ENCODE measurements at places on chromosomes 5 and 9.
A peak's percentile ranks its signal among the peaks of the same experiment; 100 is the strongest.

DNA sequence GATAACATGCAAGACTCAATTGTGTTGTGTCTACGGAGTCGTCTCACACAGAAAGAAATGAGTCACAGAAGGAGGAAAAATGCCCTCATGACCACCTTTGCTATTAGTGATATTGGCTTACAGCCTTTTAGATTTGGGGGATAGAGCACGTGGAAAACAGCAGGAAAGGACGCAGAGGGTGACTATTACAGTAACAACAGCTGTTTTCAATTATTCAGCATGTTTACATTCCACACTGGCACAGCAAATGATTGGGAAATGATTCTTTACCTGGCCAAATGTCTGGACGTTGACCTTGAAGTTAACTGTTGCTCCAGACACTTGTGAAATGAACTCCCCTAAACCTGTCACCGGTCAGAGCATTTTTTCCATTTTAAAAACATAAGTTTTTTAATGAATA is 46.8 kb downstream of the APTX start:
- DNase-seq = no peak

DNA sequence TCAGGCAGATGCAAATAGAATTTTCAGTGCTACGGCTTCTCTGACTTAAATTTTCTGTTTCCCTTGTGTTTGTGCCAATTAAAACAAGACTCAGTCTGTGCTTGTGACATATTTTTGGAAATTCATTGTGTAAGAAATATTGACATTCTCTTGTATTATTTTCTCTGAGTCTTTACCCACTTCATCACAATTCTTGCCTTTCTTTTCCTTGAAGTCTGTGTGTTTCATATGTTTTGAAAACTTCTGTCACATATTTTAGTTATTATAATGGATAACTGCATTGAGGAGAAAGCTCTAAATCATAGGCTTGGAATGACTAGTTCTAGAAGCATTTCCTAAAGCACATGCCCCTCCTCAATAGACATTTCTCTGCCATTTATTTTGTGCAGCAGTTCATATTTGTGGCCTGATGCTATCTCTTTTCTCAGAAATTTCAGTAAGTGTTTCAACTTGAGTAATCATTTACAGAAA is 206.6 kb downstream of the PALM2AKAP2 start:
- no peak for DNase-seq

- DNase-seq = no peak
These were observed 51.4 kb downstream of the PPIC start for GRCh38 chr5:122985006-122985700.

- DNase-seq = peak; percentile 53
These were observed 526 bp upstream of the GALNT10 start for GRCh38 chr5:154189819-154190594.

- no peak for DNase-seq
These were observed 2.0 kb downstream of the ISL1 start for GRCh38 chr5:51385216-51385615.

GRCh38 chr9:110404473-110404872 is 66.8 kb upstream of the TXNDC8 start:
- DNase-seq = no peak

GRCh38 chr9:93574900-93575795 is 1.2 kb upstream of the PHF2 start:
- no peak for DNase-seq

DNA sequence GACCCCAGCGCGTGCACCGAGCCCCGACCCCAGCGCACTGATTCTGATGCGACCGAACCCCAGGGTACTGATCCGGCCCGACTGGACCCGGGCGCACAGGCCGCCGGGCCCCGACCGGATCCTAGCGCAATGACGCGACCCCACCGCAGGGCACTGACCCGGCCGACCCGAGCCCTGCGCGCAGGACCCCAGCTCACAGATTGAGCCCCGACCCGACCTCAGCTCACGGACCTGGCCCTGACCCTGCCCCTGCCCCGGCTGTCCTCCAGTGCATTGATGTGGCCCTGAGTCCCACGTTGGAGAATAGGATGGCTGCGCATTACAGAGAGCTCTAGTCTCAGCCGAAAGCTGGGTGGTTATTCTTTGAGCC is 438 bp downstream of the TRIP13 start:
- DNase-seq = no peak

DNA sequence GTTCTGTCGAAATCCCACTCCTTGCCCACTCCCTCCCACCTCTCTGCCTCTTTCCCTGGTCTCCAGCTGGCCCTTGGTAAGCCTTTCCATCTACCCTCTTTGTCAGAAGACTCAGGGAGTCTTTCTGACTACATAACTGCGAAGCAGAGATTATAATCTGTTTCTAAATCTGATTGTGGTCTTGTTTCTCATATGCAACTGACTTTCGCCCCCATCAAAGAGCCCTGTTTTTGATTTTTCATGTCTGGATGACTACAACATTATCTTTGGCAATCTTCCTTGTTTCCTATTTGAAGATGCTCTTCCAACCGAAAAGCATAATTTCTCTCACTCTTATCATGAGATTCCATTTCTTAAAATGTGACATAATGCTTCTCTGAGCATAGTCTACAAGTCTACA is 218.2 kb upstream of the ADAMTSL1 start:
- DNase-seq = peak; percentile 62

DNA sequence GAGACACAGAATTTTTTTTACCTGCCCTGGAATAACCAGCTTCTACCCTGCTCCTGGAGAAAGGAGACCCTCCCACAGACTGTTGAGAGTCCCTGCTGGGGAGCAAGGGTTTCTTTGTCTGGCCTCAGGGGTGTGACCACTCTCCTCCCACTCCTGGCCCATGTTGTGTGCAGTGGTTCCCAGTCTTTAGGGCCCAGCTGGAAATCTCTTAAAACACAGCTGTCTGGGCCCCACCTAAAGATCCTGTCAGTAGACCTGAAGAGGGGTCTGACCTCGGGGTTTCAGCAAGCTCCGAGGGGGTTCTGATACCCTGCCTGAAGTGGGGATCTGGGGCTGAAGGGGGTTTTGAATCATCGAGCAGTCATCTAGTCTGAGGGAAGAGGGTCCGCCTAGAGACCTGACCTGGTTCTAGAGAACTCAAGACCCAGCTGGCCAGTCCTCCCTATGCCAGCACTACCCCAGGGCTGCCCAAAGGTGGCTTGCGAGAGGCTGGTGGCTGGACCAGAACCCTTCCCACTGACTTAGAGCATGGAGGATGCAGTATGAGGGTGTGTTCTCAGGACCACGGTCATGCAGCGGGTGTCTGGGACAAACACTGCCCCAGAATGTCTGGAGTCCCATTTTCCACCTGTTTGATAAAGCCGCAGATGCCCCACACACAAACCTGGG is 8.1 kb upstream of the UNC5A start:
- DNase-seq = no peak

DNA sequence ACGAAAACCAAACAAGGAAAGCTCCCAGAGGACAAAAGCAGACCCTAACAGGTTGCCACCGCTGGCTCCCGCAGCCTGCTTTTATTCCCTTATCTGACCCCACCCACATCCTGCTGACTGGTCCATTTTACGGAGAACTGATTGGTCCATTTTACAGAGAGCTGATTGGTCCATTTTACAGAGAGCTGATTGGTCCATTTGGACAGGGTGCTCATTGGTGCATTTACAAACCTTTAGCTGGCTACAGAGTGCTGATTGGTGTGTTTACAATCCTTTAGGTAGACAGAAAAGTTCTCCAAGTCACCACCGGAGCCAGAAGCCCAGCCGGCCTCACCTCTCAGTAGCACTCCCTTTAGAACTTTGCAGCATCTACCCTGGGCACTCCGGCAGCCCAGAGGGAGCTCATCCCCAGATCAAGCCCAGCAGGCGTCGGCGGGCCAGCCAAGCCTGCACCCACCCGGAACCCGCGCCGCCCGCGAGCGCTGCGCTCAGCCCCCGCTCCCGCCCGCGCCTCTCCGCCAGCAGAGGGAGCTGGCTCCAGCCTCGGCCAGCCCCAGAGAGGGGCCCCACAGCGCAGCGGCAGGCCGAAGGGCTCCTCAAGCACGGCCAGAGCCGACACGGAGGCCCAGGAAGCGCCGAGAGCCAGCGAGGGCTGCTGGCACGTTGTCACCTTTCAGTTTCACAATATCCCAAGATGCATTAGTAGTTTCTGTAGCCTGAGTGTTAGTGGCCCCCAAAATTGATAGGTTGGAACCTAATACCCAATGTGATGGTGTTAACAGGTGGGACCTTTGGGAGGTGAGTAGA is 35.3 kb upstream of the CLPTM1L start:
- peak; percentile 29 for DNase-seq

DNA sequence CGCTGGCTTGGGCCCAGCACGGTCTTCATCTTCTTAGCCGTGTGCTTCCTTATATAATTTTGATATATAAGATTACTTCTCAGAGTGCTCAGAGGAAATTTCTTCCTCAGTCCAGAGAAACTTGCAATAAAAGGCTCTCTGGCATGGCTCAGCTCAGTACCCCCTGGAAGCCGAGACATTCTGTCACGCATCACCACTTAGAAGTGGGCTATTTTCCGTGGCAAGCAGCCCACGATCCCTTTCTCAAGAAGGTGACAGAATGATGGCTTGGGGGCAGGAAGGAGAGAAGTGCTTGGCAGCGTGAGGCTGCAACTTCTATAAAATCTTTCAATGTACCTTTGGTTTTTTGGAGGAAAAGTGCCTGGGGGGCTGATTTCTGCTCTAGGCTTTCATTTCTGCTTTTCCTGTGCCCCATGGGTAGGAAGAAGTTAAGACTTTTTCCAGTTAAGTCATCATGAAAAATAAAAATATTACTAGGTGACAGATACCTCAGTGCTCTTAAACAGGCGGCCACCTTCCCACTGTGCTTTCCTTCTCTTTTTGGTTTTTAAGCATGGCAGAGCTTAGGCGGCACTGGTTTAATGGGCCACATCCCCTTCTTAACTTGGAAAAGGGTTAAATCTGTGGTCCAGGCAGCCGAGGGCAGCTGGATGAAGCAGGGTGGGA is 104.6 kb downstream of the MVB12B start:
- no peak for DNase-seq

- DNase-seq = no peak
These were observed 164.9 kb downstream of the KCTD16 start for GRCh38 chr5:144335561-144335960.

DNA sequence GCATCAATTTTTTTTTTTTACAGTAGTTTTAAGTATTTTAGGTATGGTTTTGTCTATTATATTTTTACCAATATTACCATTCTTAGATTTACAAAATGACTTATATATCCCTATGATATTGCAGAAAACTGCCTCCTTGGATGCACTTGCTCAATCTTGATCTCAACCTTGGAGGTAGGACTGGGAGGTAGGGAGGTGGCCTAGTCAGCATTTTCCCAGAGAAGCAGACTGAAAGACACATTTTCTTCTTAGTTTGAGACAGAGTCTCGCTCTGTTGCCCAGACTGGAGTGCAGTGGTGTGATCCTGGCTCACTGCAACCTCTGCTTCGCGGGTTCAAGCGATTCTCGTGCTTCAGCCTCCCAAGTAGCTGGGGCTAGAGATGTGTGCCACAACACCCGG is 175.3 kb upstream of the SH3GL2 start:
- no peak for DNase-seq

- no peak for DNase-seq
These were observed 73.7 kb downstream of the HMCN2 start for GRCh38 chr9:130339306-130339705.

GRCh38 chr9:87896891-87897290 is 14.2 kb downstream of the SPATA31E1 start:
- no peak for DNase-seq

DNA sequence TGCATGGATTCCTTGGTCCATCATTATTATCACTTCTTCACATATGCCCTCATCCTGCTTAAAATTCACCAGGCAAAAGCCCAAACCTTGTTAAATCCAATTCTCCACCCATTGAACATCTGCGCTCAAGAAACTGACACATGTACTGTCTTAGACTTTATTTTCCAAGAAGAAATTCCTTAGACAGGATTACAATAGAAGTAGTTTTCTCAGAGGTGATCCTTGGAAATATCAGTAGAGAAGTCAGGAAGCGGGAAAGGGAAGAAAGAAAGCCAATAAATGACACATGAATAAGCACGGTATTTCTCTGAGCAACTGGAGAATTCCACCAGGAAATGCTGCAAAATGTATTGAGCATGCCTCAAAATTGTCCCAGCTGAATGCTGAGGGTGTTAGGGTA is 90.2 kb downstream of the FOXD1 start:
- DNase-seq = no peak

DNA sequence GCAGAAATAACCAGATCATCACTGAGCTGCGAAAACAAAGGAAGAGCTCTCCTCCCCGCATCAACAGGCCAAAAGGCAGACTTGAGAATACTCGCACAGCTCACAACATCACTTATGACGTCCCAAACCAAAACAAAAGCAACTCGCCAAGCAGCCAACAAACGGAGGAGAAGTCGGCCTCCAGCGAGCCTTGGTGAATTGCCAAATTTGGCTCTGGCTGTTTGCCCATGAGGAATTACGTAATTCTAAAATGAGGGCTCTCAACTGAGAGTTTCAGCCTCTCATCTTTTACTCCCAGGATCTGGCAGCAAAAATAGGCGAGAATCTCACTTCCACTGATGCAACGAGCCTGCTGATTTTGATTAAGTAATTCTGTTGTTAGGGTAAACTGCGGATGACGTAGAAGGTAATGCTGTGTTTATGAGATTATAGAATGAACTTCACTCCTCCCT is 51.7 kb upstream of the SEMA6A start:
- DNase-seq = no peak

All from SK-N-DZ (cell line).